ENCODE measurements at places on chromosomes 3 and 15.

DNA sequence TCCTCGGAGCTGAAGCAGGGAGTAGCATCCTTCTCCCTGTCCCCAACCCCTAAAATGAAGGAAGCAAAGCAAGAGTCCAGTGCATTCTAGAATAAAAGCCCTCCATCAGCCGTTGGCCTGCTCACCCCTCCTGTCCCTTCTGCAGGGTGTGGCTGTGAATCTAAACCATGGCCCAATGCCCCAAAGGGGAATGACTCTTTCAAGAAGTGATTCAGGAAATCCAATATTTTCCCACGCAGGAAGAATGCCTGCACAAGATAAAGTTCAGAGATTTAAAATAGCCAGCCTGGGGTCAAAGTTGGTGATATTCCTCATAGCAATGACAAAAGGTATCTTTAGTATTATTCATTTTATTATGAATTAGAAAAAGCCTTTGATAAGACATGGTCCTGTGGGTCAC, 38.5 kb downstream of the SLCO2A1 start:
- no peak for DNase-seq

GRCh38 chr3:10762611-10763247, 53.3 kb upstream of the SLC6A11 start:
- no peak for DNase-seq

- DNase-seq = no peak
These were observed 230.0 kb downstream of the ADAMTS9 start for GRCh38 chr3:64457811-64458210.

- DNase-seq = no peak
These were observed 310.4 kb upstream of the NR2F2 start for GRCh38 chr15:96020133-96020532.

DNA sequence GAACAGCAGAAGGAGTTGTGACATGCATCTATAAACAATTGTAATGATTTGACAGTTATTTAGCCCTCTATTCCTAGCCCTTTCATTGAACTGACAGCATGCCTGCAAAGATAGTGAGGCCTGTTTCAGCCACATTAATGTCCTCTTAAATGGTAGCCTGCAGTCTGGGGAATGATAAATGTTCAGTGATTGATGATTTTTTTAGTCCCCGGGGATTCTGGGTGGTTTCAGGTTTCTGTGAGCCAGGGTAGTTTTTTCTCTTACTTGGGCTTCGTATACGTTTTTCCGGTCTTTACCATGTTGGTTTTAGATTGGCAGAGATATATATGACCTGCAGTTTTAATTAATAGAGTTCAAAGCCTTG, 172.0 kb downstream of the TCF12 start:
- no peak for DNase-seq

Data from activated T-cell treated with anti-CD3 and anti-CD28 coated beads for 1 hour (primary cell).